AG10803 (cell line): ENCODE measurements at places on chromosomes 4 and X.
A peak's percentile ranks its signal among the peaks of the same experiment; 100 is the strongest.

GRCh38 chrX:39602195-39602594 is 495.6 kb downstream of the BCOR start:
- no peak for DNase-seq

GRCh38 chrX:50905334-50905733 is 5.2 kb upstream of the BMP15 start:
- no peak for DNase-seq

GRCh38 chr4:41538017-41538733 is at the start of gene LIMCH1:
Gene LIMCH1, plus strand, starts transcription at chr4:41538157. Its CDS starts 67,839 bp downstream, at chr4:41605996.
- peak; percentile 54 for DNase-seq

GRCh38 chr4:93359586-93359985 is 469.0 kb upstream of the ATOH1 start:
- no peak for DNase-seq

- peak; percentile 50 for DNase-seq
Measured at GRCh38 chr4:80016506-80016905, 56.5 kb downstream of the ANTXR2 start.

DNA sequence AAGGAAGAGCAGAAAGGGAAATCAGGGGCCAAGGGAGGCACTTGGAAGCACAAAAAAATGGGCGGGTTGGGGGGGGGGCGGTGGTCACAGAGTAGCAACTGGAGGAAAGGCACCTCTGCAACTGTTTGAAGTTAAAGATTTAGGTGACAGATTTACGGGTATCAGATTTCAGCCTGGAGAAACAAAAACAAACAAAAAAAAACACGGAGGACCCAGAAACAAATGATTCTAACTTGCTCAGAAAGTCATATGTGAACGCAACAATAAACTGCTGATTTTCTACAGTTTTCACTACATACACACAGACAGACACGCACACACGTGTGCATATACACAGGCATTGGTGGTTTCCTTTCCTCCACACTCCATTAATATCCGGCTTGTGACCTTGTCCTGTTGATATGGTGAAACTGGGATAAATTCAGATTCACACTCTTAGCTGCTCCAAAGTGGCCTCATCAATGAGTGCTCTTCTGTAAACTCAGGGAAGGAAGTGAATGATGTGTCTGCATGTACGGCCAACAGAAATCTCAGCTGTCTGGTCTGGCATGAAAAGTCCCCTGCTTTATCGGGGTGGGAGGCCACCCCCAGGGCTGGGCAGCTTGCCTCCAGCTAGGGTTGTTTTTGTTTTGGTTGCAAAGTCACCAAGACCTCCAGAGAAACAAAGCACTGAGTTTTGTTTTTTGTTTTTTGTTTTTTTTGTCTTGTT is 54.3 kb downstream of the CHST7 start:
- no peak for DNase-seq

- no peak for DNase-seq
Measured at GRCh38 chr4:58766763-58767162, 1656.6 kb upstream of the IGFBP7 start.

DNA sequence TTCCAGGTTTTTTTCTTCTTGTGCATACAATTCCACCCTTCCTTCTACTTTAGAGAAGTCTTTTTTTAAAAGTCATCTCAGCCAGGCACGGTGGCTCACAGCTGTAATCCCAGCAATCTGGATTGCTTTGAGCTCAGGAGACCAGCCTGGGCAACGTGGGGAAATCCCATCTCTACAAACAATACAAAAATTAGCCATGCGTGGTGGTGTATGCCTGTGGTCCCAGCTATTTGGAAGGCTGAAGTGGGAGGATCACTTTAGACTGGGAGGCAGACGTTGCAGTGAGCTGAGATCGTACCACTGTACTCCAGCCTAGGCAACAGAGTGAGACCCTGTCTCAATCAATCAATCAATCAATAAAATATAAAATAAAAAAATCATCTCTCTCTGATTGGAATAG is 14.8 kb downstream of the ELOVL6 start:
- no peak for DNase-seq

- DNase-seq: no peak
Measured at GRCh38 chr4:99859618-99860017, 34.6 kb downstream of the LAMTOR3 start.

DNA sequence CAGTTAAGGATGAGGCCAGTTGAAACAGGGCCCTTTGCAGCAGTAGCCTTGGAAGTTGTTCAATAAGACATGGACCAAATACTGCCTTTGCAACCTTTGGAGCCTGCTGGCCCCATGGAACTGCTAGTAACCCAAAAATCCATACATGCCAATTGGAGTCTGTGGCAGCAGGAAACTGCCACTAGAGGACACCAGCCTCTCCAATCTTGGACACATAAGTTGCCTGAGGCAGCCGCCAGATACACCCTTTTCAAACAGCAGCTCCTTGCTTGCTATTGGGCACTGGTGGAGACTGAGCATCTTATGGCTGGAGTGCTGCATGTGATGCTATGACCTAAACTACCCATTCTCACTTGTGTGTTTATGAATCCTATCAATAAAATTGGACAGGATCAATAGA is 14.8 kb upstream of the LAP3 start:
- no peak for DNase-seq

DNA sequence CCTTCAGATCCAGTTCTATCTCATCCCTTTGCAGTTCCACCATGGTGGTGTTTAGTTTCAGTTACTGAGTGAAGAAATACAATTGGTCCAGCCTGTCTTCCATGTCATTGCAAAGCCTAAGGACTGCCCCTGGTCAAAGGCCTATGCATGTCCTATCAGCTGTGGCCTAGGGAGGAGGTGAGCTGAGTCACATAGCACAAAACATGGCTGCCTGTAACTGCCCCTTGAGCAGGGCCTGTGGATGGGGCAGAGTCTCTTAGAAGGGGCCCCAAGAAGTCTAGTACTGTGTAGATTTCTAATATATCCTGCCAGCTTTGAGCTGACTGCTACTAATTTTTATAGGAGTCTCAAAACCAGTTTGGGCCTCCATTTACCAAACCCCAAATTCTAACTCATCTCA is 296.7 kb downstream of the FBXW7 start:
- DNase-seq: no peak

DNA sequence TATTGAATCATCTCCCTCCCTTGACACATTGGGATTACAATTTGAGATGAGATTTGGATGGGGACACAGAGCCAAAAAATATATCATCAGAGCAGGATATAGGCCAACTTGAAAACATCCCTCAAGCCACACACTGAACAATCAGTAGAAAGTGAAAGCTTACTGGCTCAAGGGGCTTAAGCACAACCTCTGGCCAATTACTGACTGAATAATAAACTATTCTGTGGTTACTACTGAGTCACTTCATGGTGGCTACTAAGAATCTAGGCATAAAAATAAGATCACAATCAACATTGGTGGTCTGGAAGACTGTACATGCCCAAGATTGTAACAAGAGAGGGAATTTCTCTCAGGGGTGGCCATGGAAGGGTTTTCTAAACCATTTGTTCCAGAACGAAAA is 27.4 kb upstream of the GPR174 start:
- no peak for DNase-seq

- DNase-seq: no peak
Measured at GRCh38 chrX:31521941-31522340, 450.1 kb upstream of the FTHL17 start.
